ENCODE measurements at places on chromosomes 3 and 15.

DNA sequence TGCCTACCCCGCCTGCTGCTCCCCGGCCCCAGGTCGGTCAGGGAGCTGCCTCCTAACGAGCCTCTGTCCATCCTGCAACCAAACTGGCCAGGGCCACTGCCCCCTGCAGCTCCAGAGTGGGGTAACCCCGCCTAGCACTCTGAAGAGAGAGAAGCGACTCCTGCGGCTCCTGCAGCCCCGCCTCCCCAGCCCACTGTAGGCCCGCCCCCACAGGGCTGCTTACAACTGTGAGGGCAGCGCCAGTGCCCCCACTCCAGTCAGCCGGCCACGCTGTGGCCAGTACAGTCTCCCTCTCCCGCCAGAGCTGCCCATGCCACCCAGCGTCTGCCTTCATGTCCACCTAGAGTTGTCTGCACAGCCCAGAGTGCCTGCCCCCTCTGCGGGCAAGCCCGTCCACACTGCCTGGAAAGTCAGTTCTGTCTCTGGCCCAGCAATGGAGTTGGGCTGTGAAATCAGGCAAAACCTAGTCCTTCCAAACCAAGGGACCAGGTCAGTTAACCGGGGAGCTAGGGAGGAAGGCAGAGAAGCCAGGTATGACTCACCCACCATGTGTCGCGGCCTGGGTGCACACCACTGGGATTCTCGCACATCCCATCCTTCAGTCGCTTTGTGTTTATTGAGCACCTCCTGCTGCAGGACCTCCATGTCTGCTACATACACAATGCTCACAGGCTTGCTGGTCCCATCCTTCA lies 2.4 kb downstream of the UCN2 start:
- no peak for DNase-seq

DNA sequence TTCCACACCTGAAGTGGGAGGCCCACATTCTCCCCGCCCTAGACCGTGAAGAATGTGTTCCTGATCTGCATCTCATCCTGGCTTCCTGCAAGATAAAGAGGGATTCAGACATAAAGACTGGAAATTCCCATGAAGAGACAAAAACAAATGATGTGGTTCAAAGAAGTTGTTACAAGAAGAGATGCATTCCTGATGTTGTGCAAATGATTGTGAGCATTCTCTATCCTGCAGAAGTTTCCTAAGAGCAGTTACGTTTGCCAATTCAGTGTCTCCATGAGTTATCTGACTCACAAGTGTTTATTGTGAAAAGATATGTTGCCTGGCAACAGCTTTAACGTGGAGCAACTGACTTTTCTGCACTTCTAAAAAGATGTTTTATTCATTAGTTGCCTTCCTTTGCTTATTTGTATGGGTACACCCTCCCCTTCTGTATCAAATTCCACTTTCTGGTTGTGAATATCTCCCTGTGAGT lies 107.8 kb downstream of the ZIC4 start:
- no peak for DNase-seq

- DNase-seq, result no peak
Observed at GRCh38 chr15:77417602-77418001, 2.3 kb downstream of the PEAK1 start.

DNA sequence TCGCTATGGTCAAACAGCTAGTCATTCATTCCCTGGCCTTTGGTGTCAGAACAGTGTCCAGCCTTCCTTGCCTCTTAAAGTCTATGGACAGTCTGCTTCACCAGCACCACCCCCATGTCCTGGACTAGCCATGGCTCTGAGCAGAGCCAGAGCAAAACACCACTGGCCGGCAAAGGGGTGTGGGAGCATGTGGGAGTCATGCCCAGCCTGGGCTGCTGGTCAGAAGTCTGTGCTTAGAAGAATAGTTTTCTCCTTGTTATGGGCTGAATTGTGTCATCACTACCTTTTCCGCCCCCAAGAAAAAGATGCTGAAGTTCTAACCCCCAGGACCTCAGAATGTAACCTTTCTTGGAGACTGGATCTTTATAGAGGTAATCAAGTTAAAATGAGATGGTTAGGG lies 132.9 kb upstream of the LPP start:
- no peak for DNase-seq

GRCh38 chr3:90052425-90052950 lies 945.1 kb downstream of the EPHA3 start:
- no peak for DNase-seq

GRCh38 chr15:89462198-89462912 lies 34.0 kb downstream of the RHCG start:
- DNase-seq, result no peak

GRCh38 chr3:129404610-129405009 lies 23.8 kb downstream of the EFCAB12 start:
- no peak for DNase-seq

DNA sequence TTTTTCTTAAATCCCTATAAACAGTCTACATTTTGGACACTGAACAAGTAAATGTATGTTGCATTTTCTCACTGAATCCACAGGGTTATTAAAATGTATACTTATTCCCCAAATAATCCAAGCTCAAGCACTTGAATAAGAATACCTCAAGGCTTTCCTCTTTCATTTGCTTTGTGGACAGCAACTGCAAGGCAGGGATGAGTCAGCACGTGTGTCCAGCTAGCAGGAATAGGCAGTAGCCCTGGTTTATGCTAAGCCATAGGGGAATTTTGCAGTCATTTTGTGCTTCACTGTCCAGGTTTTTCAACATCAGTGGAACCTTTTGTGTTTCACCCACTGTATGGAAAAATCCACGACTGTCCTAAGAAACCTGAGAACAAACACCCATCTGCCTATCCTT lies 96.7 kb upstream of the KCNMB2 start:
- no peak for DNase-seq

DNA sequence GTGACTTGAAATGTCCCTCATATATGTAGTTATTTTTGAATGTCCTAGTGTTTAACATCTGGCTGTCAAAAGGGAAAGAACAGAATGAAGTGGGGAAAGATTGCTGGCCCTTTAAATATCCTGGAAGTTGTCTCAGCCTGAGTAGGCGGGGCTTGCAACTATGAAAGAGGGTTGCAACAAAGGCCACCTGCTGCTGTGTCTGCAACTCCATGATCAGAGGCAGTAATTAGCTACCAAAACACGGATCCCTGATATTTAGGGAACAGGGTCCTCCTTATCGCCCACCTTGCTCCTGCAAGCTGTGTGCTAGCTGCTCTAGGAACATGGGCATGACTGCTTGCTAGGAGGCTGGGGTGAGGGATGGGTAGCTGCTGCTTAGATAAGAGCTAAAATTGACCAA lies 100.2 kb upstream of the CFAP20DC start:
- DNase-seq, result no peak

DNA sequence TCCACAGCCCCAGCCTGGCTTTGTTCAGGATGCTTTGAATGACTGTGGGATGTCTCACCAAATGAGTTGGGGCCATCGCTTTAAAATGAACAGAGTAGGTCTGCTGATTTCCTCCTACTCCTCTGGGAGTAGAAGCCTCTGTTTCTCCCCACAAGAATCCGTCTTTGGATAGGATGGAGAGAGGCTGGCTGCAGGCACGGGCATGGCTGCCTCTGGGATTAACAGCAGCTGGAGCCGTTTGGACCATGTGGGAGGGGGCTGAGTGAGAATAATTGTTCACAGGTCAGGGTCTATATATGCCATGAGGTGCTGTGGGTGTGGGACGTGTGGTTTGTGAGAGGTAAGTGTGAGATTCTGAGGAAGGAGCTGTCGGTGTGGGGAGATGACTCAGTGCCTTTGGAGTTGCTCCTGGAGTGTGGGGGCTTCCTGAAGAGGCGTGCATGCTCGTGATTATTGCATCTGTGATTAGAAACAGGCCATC lies 48.0 kb upstream of the APEH start:
- no peak for DNase-seq

- no peak for DNase-seq
Observed at GRCh38 chr3:113714702-113715101, 18.3 kb upstream of the USF3 start.

All from stimulated activated CD4-positive, alpha-beta T cell treated with anti-CD3 and anti-CD28 coated beads, Interleukin-12 subunit alpha, Interleukin-12 subunit beta, amount 100 ng/mL, for 48 hours (primary cell).